ENCODE measurements at places on chromosomes 11 and 22.

DNA sequence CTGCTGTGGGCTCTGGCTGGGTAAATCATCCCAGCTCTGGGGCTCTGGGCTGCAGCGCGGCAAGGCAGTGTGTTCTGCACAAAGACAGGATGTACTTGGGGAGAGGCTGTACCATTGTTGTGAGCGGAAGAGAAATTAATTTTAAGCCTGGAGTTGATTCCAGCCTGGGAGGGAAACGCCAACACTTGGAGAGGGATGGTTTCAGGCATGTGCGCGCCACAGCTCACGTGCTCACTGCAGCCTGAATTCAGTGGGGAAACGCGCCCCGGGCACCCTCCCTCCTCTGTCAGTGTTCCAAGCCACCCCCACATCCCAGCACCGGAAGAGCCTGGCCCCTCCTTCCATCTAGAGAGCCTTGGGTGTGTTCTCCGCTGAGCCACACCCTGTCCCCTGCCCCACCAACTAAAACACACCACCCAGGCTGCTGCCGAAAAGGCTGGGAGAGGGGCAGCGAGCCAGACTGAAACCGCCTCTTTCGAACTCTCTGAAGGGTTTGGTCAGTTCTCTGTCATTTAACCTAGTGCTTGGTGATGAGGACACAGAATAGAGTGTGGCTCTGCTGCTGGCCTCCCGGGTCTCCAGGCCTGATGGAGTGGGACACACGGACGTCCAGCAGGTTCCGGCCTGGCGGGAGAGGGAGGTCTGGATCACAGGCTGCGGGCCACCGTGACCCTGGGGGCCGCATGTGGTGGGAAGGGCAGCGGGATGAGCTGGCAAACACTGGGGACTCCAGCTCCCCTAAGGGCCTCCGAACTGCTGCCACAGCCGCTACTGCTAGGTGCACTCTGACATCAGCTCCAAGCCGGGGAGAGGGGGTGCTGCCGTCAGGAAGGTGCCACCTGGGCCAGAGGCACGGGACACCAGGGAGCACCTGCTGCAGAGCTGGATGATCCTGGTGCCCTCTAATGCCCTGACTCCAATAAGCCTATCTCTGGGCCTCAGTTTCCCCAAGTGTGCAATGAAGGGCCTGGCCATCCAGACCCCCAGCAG is 230.8 kb downstream of the CTTN start:
- no peak for DNase-seq

DNA sequence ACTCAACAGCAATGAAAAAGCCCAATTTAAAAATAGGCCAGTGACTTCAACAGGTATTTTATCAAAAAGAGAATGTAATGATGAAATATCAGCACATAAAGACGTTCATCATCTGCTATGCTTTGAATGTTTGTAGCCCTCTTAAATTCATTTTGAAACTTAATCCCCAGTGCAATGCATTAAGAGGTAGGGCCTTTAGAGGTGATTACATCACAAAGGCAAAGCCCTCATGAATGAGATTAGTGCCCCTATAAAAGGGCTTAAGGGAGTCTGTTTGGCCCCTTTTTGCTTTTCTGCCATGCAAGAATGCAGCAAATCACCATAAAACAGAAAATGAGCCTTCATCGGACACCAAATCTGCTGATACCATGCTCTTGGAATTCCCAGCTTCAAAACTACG is 637.0 kb downstream of the DLG2 start:
- no peak for DNase-seq

DNA sequence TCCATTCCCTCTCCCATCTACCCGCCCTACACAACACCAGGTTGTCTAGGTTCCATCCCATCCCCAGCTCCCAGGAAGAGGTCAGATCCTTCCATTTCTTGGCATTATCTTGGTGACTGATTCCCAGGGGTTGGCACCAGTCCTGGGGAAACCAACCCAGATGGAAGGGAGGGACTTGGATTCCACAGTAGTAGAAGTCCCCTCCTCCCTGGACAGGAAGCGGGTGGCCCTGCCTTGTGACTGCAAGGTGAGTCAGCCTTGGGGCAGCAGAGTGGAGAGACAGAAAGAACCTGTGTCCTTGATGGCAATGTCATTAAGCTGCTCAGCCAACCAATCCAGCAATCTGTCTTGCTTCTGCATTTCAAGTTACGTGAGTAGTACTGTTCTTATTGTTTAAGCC is 26.5 kb downstream of the SYT13 start:
- DNase-seq, result no peak

- DNase-seq, result no peak
Measured at GRCh38 chr11:8341996-8342395, 78.3 kb upstream of the LMO1 start.

GRCh38 chr11:115959081-115959486 is 454.9 kb upstream of the CADM1 start:
- no peak for DNase-seq

DNA sequence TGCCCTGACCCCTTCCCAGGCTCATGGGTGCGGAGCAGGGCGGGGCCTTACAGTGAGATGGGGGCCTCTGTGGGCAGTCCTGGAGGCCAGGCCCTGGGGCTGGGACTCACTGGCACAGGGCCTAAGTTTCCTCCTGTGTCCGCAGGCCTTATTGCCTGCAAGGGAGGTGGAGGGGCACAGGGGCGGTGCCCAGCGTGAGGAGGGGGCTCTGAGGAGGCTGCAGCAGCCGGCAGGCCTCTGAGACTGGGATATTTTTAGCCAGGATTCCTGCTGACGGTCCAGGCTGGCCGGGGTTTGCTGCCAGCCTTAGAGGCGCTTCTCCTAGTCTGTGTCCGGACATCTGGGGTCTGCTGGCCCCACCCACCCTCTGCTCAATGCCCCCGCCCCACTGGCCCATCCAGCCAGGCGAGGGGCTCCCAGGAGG is 5.7 kb upstream of the RTN4R start:
- no peak for DNase-seq

- DNase-seq, result no peak
Measured at GRCh38 chr11:126926376-126926791, 74.2 kb downstream of the KIRREL3 start.

DNA sequence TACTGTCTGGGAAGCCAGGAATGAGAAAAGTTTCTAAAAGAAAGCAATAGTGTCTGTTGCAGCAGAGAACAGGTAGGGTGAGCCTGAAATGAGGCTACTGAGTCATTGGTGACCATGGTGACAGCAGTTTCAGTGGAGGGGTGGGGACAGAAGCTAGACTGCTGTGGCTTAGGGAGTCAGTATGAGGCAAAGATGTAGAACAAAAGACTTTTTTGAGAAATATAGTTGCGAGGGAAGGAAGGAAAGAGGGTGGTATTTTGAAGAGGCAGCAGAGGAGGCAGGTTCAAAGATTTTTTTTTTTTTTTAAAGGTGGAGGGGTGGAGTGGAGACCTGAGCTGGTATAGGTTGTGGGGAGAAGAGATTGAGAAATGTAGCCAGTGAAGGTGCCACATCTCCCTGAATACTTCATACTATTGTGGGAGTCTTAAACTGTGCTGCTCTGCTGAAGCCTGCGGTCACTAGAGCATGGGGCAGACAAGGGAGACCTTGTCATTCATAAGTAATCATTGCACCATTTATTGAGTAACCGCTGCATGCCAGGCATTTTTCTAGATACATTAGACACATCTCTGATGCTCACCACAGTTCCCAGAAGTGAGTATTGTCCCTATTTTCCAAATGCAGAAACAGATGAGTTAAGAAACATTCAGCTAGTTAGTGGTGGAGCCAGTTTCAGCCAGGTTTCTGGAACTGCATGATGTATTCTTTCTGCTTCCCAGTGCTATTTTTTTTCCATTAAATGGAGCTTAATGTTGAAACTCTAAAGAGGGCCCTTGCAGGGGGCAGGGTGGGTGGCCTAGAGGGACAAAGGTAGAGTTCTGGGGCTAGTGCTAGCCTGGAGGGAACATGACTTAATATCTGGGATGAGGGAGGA is 49.9 kb downstream of the STIM1 start:
- no peak for DNase-seq

All from NCI-H524 treated with DMSO at 0.1 percent for 48 hours (cell line).